ENCODE measurements at places on chromosomes 6 and 20.

DNA sequence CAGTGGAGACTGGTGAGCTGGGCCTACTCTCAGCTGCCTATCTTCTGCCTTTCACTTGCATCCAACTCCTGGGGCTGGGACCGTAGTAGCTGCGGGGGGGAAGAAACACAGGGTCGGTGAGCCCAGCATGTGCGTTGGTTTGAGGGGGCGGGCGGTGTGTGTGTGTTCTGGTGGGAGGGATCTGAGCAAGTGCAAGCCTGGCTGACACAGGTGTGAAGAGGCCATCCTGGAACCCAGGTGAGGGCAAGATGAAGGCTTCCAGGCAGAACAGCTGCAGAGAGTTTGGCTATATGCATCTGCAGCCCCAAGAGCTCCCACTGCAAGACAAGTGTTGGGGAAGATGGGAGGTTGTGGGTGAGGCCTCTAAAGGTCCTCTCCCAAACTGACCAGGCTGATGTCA, 30.6 kb downstream of the MOCS1 start:
- DNase-seq = no peak

- DNase-seq = no peak
These were observed 45.6 kb upstream of the TNFAIP3 start for GRCh38 chr6:137821491-137821890.

GRCh38 chr20:42958367-42959069, 231.2 kb downstream of the PTPRT start:
- no peak for DNase-seq

GRCh38 chr6:74937936-74938335, 267.9 kb downstream of the COL12A1 start:
- no peak for DNase-seq

DNA sequence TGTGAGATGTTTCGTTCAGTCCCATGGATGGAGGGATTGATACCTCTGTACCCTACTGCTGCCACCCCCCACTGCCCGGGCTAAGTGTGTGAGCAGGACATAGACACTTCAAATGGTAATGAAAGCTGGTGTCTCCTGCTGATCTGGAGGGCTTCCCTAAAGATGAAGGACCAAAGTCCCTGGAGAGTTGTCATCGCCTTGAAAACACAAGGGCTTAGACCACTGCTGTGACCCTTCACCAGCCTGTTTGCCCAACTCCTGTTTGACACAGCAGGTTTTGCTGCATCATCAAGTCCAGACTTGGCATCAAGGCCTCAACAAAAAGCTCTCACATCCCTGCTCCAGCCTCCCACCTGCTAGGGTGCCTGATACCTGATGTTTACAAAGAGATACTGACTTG, 57.9 kb upstream of the FAM8A1 start:
- no peak for DNase-seq

GRCh38 chr6:75604294-75604693, 2.6 kb downstream of the SENP6 start:
- DNase-seq = no peak

- peak; percentile 18 for DNase-seq
These were observed 12.9 kb upstream of the WFDC2 start for GRCh38 chr20:45456632-45457031.

GRCh38 chr6:1820714-1821113, 211.0 kb downstream of the FOXC1 start:
- DNase-seq = peak; percentile 35

DNA sequence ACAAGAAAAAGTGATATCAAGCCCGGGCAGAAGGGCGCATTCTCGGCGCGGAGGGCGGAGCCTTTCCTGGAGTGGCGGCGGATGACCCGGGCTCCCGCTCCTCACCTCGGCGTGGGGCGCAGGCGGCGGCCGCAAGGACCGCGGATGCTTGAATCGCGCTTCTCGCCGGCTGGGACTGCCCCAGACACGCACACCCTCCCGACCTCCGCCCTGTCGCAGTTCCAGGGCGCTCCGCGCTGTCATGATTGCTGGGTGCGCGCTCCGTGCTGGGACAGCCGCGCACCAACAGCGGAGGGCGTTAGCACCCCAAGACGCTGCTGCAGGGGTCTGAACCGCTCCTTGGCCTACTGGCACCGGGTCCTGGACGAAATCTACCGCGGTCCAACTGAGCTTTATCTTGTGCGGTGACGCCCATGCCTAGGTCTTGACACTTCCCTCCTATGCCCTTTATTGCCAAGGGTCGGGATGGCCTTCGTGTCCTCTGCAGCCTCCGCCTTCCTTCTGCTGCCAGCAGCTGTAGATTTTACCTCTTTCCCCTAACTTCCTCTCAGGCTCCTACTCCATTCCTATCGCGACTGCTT, 43.3 kb downstream of the IRAK1BP1 start:
- peak; percentile 20 for DNase-seq

DNA sequence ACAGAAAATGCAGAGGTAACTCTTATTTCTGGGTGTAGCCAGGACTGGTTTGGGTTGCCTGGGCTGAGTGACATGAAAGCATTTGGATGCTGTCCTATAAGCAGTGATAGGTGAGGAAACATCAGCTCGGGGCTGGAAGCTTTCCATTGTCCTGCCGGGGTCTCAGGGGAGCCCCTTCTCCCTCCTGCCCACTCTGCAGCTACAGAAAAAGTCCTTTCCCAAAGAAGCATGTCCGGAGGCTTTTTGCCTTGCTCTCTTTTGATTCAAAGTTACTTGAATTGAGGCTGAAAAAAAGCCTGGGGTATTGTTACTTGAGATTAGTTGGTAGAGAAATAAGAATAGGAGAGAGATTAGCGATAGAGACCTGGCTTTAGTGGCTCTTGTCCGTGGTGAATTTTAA, 90.7 kb upstream of the ZNFX1 start:
- no peak for DNase-seq

DNA sequence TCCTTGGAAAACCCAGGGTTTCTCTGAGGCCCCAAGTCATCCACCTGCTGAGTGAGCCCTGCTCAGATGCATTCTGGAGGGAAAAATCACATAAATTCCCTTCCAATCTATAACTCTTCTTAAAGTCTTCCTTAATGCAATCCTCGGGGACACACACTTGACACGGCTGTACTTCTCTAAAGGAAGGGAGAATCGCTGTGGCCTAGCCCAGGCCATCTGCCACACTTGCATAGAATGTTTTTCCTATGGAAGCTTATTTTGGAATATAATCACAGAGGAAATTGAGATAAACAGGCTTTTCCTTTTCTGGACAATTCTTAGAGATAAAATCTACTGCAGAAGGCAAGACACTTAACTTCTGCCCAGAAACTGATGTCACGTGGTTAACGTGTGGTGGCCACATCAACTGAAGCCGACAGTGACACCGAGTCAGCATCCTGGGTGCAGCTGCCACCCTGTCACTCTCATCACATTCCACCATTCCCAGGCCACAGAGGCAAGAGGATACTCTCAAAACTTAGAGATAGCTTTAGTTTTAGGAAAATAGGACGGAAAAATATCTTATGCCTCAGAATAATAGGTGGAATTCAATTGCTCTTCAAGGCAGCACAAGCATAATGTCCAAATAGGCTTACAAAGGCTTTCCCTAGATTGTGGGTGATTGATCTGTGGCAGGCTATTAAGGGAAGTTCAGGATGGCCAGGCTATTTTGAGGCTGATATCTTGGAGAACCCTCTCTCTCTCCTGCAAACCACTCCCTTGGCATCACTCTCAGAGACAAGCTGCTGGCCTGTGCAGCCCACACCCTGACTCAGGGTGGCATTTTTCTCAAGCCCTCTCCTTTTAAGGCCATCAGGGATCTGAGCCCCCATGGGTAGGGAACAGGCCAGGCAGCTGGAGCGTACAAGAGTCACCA, 29.6 kb downstream of the PSMB1 start:
- DNase-seq = no peak

- peak; percentile 82 for DNase-seq
These were observed 95.9 kb downstream of the SSR1 start for GRCh38 chr6:7216941-7217621.

- no peak for DNase-seq
These were observed 63.6 kb downstream of the SYTL3 start for GRCh38 chr6:158713469-158713868.

DNA sequence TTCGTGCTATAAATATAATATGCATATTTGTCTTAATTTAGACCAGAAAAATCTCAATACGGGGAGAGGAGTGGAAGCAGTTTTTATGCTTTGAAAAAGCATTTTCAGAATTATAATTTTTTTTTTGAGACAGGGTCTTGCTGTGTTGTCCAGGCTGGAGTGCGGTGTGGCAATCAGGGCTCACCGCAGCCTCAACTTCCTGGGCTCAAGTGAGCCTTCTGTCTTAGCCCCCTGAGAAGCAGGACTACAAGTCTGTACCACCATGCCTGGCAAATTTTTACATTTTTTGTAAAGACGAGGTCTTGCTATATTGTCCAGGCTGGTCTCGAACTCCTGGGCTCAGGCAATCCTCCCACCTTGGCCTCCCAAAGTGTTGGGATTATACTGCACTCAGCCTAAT, 197.2 kb downstream of the FOXC1 start:
- no peak for DNase-seq

- DNase-seq = peak; percentile 91
These were observed 20.7 kb upstream of the TRIM27 start for GRCh38 chr6:28944412-28944865.

- no peak for DNase-seq
These were observed 87.1 kb upstream of the SCGN start for GRCh38 chr6:25564943-25565342.

DNA sequence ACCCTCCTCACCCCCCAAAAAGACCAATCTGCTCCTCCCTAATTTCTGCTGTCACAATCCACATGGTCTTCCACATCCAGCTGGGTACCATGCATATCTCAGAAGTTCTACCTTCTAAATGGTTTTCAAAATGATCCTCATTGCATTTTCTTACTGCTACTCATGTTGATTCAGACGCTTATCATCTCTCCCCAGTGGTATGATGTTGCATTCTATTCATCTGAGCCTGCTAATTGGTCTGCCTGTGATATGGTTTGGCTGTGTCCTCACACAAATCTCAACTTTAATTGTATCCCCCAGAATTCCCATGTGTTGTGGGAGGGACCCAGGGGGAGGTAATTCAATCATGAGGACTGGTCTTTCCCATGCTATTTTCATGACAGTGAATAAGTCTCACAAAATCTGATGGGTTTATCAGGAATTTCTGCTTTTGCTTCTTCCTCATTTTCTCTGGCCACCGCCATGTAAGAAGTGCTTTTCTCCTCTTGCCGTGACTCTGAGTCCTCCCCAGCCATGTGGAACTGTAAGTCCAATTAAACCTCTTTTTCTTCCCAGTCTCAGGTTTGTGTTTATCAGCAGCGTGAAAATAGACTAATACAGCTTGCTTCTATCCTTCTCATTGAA, 41.4 kb upstream of the CLIC5 start:
- DNase-seq = no peak

DNA sequence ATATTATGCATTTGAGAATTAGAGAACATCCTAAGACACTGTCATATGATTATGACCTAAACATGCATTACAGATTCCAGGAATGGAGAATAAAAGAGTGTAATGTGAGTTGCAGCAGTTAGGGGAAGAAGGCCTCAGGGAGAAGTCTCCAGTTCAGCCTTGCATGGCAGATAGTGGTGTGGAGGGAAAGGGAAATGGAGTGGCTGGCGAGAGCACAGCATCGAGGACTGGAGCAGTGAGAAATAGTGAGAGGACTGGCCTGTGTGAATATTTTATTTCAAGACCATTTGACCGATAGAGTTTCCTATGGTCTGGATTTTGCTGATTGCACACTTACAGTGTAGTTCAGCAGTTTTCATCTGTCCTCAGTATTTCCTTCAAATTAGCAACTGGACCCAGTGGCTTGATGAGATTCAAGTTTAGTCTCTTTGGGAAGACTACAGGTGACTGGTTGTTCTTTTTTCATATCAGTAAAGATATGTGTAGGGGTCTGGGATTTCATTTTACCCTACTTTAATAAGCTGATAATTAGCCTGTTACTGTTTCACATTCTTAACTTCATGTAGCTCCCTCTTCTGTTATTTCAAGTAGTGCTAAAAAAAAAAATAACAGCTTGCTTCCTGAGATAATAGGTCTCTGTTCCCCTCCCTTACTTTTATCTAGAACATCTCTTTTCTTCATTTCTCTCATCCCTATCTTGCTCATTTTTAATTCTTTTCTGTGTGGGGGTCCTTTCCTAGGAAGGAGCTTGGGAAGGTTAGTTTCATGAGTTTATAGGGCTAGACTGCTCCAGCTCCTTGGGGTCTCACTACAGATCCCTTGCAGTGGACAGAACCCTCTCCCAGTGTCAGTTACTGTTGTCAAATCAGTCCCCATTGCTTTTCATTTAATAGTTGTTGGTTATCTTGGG, 27.9 kb downstream of the BLTP3A start:
- no peak for DNase-seq

GRCh38 chr6:25369036-25369432, 89.9 kb downstream of the CARMIL1 start:
- peak; percentile 23 for DNase-seq

DNA sequence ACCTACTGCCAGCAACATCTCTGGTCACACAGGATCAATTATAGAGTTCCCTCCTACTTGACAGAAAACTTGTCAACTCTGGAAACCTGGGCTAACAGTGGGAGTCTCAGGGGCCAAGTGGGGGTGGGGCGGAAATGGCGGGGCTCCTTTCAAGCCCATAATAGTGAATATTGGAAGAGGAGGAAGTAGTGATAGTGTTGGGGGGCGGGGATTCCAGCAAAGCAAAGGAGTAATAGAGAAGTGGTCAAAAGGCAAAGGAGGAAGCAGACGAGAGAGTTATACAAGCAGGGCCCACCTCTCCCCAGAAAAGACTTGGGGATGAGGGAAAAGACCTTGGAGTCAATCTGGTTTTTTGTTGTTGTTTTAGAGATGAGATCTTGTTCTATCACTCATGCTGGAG, 2.1 kb downstream of the DEF6 start:
- no peak for DNase-seq

GRCh38 chr20:20864351-20865096, 152.1 kb upstream of the RALGAPA2 start:
- no peak for DNase-seq

GRCh38 chr20:34124469-34125249, 12.6 kb upstream of the EIF2S2 start:
- DNase-seq = no peak

- DNase-seq = no peak
These were observed 537.4 kb upstream of the CHD6 start for GRCh38 chr20:42155586-42155985.

DNA sequence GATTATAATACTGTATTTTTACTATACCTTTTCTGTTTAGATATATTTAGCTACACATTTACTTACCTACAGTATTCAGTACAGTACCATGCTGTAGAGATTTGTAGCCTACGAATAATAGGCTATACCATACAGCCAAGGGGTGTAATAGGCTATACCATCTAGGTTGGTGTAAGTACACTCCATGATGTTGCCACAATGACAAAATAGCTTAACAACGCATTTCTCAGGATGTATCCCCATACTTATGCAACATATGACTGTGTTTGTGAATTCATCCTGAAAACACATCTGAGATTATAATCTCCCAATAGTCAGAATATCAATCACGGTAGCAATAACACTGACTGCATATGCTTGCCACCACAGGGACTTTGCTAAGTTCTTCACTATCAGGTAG, 20.7 kb downstream of the B4GALT5 start:
- DNase-seq = no peak

- DNase-seq = no peak
These were observed 211.5 kb upstream of the FKBP1C start for GRCh38 chr6:62999796-63000195.

DNA sequence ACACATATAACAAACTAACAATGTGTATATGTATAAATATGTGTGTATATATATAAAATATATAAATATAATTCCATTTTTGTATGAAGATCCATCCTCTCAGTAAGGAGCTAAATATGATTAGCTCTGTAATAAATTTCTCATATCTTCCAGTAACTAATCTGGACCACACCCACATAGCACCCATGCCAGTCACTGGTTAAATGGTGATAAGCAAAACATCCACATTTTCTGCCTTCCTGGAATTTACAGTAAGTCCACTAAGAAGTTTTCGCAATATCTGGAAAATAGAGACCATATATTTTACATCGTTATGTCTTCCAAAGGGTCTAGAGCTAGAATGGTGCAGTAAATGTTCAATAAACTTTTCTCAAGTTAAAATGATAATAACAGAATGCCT, 151.5 kb upstream of the STMND1 start:
- DNase-seq = no peak
